ENCODE measurements at places on chromosomes 6 and 20.

GRCh38 chr6:151148111-151148510, 91.7 kb upstream of the AKAP12 start:
- no peak for DNase-seq

DNA sequence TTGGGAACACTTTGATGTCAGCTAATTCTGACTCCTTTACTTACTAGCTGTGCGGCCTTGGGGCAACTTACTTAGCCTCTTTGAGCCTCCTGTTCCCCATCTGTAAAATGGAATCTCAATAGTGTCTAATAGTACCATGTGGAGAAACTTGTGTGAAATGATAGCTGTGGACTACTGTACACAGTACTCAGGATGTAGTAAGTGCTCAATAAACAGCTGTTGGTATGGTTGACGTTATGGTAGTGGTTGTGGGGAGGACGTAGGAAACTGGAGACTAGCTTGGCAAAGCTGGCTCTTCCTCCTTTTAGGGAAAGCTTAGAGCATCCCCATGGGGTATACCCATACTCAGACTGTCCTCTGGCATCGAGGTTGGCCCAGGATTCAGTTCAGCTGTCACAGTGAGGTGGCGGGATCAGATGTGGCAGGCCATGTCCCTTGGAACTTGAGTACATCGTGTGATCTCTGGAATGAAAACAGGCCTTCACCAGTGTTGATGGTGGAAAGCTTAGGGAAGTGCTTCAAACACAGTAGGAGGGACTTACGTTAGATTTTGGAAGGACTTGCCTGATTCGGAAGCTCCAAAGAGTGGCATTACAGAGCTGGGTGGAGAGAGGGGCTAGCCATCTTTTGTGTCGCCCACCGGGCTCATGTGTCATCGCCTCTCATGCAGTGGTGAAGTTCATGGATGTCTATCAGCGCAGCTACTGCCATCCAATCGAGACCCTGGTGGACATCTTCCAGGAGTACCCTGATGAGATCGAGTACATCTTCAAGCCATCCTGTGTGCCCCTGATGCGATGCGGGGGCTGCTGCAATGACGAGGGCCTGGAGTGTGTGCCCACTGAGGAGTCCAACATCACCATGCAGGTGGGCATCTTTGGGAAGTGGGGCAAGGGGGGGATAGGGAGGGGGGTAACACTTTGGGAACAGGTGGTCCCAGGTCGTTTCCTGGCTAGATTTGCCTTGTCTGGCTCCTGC, 7.1 kb downstream of the VEGFA start:
- no peak for DNase-seq

- DNase-seq: no peak
Observed at GRCh38 chr20:32945710-32946221, 58.5 kb downstream of the SUN5 start.

DNA sequence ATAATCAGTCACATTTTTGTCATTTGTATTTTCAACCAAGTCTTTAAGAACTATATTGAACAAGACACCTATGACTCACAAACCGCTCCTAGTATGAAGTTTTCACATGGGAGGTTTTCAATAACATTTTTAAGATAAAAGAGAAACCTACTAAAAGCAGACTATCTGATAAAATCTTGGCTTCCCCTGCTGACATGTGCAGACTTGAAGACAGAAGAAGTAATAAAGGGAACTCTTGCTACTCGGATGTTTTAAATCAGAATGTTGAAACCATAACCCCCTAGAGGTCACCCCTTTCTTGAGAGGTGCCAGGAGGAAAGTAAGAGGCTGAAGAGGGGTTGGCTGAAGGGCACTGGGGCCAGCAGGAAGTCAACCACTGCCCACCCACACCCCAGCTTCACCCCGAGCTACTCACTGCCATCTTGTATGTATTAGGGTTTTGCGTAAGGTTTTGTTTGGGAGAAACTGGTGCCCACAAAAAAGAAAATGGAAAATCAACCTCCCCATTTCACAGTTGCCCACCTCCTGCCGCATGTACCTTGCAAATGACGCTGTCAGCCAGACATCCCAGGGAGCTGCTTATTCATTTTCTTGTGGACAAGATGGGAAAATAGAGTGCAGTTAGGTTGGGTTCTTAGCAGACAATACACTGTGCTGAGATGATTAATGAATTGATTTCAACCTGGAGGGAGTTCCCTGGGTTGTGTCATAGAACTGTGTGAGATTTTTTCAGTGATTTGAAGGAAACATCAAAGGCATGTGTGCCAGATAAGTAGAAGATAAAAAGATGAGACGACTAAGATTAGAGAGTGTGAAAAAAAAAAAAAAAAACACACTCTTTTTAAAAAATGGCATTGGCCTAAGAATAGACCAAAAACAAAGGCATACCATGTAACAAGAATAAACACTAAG, 83.2 kb upstream of the TAB2 start:
- peak; percentile 85 for DNase-seq

DNA sequence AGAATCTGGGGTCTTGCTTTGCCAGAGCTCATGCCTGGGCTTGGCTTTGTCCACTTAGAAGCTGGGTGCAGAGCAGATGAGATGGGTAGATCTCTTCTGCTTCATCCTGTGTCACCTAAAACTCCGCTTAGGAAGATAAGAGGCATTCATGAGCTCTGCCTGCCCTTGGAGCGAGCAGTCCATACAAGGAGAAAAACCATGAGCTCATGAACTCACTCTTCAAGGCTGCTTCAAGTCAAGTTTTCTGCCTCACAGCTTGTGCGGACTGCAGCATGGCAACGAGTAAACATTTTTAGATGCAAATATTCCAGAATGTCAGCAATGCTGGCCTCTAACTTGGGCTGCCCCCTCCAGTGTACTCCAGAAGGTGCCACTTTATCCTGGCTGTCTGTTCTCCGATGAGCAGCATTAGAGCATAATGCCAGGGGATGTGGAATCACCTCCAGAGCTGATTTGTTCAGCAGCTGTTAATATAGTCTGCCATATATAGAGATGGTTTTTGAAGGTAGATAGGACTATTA, 10.7 kb upstream of the UQCC2 start:
- DNase-seq: no peak

DNA sequence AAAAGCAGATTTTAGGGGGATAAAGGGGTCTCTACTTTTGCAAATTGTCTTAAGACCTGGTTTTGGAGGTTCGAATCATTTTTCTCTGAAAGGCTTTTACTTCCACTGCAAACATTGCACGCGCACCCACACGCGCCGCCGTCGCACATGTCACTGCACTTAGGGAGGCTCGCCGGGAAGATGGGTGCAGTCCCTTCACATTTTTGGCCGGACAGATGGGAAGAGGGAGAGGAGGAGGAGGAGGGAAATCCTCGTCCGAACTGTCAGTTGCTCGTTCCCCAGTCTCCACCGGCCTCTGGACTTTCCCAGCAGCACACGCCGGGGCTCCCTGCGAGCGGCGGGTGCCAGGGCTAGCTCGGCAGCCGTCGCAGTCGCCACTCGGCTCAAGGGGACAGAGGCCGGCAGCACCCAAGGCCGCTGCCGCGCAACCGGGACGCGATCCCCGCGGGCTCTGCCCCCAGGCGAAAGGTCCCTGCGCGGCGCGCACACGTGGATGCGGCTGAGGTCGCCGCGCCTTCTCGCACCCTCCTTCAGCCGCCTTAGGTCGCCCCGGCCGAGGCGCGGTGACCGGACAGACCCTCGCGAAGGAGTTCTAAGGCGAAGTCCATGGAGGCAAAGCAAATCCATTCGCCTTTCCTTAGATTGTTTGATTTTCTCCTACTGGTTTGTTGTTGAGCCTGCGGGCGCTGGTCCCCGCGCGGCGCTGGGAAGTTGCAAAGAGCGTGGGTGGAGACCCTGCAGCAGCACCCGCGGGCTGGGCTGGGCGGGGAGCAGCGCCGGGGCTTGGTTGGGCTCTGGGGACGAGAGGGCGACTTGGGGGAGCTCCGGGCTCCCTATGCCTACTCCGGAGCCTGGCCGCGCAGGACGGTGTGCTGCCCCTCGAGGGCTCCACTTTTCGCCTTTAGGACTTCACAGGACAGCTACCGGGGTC, 1.2 kb downstream of the MYB start:
- no peak for DNase-seq

- DNase-seq: no peak
Observed at GRCh38 chr6:43747784-43748183, 22.2 kb upstream of the VEGFA start.

GRCh38 chr6:75213732-75214131, 7.9 kb upstream of the COL12A1 start:
- no peak for DNase-seq

GRCh38 chr6:29625337-29625930, 7.5 kb downstream of the GABBR1 start:
- no peak for DNase-seq

DNA sequence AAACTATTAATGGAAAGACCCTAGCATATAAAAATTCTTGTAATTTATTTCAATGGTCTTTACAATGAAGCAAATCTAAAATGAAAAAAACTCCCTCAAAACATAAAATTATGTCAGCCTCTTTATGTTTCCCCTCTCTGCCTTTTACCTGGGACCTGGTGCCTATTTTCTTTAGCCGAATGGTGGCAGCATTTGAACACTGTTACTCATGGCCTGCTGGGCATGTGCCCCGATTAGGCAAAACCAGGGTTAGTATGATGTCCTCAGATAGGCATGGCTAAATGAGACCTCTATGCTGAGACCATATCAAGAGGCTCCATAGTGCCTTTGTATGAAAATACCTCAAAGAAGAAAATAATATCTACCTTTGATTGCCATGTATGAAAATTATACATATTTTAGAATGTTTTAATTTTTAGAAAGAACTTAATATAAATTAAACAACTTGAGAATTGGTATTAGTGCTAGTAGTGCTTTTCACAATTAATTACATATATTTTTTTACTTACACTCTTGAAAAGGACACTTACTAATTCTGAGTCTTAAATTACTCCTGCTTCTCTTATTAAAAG, 22.5 kb upstream of the C6orf58 start:
- DNase-seq: peak; percentile 35

DNA sequence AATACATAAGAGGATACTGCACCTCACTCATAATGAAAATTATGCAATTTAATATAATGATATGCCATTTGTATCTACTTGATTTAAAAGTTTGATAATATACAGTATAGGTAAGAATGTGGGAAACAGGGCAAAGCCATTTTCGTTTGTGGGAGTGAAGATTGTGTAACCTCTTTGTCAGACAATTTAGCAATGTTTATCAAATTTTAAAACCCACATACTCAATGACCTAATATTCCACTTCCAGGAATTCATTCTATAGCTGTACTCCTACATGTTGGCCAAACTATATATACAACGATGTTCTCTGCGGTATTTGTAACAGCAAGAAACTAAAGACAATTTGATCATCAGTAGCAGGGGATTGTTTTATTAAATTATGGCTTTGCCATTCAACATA, 17.8 kb upstream of the FKBP5 start:
- DNase-seq: no peak

DNA sequence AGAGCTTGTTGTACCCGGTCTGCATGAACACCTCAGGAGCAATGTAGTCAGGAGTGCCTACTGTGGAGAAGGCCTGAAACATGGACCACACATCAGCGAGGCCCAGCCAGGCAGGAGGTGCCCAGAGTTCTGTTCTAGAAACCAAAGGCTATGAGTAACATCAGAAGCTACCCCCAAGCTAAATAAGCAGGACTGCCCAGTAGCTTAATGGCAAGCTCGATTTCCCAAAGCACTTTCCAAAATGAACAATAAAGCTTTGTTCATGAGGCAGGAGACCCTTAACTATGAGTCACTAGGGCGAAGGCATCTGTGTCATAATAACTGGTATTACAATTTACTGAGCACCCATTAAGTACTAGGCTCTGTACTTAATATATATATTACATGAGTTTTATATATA, 47.4 kb downstream of the STK38 start:
- no peak for DNase-seq

DNA sequence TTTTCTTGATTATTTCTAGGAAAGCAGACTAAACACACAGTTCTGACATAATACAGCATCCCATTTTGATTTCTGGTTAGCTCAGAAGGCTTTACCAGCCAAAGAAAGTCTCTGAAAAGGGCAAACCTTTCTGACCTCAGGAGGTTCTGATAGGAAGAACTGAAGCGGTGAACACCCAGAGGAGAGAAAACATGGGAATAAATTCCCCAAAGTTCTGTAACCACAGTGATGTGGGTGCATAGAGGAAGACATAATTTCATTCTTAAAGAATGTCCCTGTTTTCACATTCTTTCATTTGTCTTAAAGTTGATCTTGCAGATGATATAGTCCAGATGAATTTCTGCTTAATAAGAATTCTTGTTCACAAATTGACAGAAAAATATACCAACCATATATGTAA, 60.3 kb downstream of the RSPO3 start:
- DNase-seq: no peak

Measured in RCC 7860 (cell line).